ENCODE measurements at places on chromosomes 6 and 20.
A peak's percentile ranks its signal among the peaks of the same experiment; 100 is the strongest.

DNA sequence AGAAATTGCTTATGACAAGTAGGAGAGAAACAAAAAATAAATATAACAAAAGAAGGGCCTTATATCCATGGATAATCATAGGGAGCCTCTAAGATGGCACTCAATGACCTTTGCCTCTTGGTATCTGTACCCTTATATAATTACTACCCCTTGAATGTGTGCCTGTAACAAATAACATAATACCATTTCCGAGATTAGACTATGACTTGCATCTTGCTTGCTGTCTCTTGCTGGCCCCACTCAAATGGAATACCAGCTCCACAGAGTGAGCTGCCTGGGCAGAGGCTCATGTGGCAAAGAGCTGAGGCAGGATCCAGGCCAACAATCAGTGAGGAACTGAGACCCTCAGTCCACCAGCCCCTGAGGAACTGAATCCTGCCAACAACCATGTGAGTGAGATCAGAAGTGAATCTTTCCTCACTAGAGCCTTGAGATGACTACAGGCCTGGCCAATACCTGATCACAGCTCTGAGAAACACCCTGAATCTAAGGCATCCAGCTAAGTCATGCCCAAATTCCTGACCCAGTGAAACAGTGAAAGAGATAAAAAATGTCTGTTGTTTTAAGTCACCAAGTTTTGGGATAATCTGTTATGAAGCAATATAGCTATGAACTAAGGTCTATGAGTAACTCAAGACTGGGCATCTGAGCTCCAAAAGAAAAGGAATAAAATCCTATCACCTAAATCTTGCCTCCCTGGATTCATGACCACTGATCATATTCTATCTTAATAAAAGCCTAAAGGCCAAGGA, 5.5 kb downstream of the KATNA1 start:
- DNase-seq, result no peak

DNA sequence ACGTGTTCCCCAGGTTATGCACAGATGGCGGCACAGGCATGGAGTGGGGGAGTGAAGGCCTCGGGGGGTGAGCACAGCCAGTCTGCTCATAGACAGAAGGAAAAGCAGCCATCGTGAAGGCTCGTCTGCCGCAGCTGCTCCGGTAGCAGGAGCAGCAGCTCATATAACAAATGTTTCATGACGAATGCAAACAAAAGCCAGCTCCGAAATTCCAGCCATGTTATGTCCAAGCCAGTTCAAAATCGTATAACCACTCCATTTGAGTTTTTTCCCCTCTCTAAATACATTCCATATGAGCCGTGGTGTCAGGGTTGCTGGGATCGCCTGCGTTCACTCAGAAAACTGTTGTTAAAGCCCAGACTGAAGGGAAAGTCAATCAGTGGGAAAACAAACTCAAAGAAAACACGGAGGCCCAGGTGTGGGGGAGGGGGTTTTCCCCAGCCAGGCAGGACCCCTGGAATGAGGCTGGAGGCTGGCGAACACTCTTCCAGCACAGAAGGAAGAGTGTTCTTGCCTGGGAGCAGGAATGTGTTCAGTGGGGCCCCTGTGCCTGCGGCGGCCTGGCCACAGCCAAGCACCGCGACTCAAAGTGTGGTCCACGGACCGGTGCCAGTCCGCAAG, 280.4 kb upstream of the TAB2 start:
- DNase-seq, result peak; percentile 60

- DNase-seq, result no peak
Measured at GRCh38 chr6:148192310-148192709, 150.3 kb upstream of the SASH1 start.

DNA sequence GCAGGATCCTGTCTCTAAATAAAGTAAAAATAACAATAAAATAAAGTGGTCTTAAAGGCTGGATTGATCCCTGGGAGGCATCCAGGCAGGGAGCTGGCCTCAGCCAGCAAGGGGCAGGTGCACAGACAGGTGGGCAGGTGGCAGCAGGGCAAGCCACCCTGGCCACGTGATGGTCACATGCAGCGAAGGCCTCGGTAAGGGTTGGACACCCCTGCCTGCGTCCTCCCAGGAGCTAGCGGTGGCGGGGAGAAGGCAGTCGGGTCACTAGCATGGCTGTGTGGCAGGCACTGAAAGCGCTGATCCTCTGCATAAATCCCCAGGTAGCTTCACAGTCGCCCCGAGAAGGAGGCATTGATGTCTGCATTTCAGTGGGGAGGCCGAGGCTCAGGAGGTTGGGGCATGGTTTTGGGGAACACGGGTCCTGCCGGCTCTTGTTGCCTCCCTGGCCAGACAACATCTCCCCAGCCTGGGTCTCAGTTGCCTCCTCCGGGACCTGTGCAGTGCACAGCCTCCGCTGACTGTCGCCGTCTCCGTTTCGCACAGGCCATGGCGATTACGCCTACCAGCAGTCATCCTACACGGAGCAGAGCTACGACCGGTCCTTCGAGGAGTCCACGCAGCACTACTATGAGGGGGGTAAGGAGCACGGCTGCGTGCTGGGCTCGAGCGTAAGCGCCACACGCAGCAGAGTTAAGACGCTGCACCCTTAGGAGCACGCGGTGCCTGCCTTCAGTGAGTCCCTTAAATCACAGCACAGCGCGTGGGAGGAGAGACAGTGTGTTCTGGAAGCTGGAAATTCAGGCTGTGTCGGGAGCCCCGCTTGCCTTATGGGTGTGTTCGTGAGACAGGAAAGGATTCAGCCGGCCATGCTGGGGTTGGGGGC, 17.7 kb upstream of the MTG2 start:
- DNase-seq, result no peak

DNA sequence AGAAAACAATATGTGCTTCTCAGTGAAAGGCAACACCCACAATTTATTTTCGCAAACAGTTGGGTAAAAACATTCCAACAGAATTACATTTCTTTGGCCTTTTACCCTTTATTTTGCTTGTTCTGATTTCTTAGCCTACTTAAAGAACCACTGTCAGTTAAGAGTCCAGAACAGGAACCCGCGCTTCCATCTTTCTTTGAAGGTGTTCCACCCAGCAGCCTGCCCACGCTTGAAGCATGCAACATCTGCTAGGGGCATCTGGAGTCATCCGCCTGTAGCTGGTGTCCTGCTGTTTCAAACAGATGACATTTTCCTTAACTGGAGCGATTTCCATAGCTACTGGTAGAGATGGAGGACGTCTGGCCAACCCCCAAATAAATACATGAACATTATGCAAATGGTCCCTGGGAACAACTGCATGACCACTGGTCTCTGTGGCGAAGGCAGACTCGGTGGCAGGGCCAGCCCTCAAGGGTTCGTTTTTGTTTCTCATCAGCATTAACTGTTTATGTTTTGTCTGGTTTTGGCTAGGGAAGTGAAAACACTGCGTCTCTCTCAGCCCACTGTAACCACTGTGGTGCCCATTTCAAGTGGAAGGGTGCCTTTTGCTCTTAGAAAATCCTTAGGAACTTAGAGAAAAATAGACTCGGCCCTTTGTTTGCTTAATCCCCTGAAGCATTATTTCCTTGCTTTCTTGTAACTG, 51.6 kb downstream of the LAMA4 start:
- no peak for DNase-seq

Measured in hepatocyte (in vitro differentiated cells).